ENCODE measurements at places on chromosomes 6 and 20.

GRCh38 chr6:162615016-162615705, 112.4 kb downstream of the PRKN start:
- DNase-seq = no peak

DNA sequence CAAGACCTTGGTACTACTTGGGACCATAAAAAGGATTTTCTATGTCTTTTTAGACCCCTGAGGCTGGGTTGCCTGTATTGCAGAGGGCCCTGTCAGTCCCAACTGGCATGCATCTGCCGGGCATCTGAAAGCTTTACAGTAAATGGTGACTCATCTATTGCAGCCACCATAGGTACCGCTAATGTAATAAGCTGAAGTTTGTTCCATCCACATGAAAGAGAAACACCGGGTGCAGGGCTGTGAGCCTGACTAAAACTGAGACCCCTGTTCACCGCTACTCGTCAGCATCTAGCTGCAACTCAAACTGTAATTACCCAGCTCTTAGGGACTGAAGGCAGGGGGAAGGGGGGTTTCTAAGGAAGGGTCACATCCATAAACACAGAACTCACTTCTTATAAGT, 49.5 kb downstream of the TRERF1 start:
- DNase-seq = peak; percentile 19

- peak; percentile 95 for DNase-seq
Measured at GRCh38 chr6:82017288-82017687, 230.3 kb downstream of the IBTK start.

DNA sequence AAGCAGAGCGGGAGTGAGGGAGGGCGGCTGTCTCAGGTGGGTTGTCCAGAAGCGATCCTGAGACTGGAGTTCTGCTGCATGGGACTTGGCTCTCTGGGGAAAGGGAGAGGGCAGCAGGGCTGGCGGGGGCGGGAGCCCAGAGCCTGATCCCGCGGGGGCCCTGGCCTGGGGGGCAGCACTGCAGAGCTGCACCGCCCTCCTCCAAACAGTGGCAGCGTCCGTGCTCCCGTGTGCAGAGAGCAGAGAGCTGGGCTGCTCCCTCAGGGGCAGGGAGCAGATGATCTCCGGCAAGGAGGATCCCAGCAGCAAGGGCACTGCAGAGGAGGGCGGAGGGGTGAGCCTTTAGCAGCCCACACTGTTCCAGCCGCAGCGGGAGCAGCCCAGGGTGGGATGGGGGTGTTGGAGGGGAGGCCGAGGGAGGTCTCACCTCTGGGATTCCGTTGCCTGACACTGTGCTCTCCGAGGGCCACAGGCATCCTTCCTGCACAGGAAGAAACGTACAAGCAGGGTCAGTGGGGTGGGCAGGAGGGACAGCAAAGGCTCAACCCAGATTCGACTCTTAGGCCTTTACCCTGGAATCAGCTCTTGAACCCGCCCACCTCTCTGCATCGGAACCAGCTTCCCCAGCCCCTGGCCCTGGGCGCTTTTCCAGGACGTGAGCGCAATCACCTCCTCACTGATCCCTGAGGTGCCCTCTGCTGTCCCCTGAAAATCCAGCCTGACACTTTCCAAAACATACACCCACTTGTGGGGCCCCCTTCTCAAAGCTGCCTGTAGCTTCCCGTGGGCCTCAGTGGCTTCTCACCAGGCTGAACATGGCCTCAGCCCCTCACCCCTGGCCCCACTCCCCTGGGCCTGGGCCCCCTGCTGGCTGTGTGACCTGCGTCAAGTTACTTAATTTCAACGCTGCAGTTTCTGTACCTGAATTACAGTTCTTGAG, 32.6 kb upstream of the ZBP1 start:
- DNase-seq = no peak

- DNase-seq = no peak
Measured at GRCh38 chr6:25899123-25899522, 25.1 kb upstream of the SLC17A3 start.

DNA sequence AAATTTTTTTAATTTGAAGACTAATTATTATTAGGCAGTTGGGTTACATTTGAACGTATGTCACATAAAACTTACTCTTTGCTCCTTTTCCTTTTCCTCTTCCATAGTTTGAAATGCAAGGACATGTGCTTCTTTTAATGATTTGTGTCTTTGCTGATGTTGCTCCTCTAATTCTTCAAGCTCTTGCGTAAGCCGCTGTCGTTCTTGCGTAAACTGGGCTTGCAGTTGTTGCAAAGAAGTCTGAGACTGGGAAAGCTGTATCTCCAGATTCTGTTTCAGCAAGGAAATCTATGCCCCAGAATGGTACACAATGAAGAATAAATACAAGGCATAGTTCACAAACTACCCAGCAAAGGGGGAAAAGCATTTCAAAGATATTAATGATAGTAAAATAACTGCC, 45.1 kb upstream of the MCM9 start:
- DNase-seq = peak; percentile 1

DNA sequence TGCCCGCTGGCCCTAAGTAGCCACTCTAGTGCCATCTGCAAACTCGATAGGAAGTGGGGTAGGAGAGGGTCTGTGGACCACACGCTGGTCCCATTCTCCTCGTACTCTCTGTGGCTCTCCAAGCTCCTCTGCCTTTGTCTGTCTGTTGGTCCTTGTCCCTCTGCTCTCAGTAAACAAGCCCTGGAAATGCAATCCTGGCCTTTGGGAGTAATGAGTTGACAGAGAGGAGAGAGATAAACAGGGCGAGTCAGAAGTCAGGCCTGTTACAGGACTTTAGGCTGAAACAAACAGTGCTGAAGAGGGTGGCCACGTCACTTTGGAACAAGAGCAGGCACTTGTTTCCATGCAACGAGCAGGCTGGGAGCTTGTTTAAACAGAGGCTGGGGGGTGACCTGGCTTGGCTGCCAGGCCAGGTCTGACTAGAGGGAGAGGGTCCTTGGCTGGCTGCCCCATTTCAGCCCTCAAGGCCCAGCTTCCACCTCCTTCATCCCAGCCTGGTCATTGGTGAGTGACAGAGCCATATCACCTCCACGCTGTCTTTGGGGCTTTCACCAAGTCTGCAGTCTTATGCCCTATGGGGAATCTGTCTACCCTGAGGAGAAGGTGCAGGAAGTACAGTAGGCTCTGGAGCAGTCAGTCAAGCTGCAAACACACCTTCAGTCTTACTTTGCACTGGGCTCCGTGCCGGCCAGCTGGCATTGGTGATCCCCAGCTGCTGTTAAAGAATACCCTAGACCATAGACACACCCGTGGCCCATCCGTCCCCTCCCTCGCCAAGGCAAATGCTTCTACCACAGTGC, 22.6 kb downstream of the FOXP4 start:
- no peak for DNase-seq

GRCh38 chr6:127195833-127196232, 70.8 kb upstream of the RNF146 start:
- DNase-seq = no peak

- no peak for DNase-seq
Measured at GRCh38 chr20:10910535-10911178, 236.9 kb upstream of the JAG1 start.

- no peak for DNase-seq
Measured at GRCh38 chr6:132499757-132500156, 13.2 kb downstream of the STX7 start.

- no peak for DNase-seq
Measured at GRCh38 chr20:43923322-43923721, 8.7 kb downstream of the TOX2 start.

DNA sequence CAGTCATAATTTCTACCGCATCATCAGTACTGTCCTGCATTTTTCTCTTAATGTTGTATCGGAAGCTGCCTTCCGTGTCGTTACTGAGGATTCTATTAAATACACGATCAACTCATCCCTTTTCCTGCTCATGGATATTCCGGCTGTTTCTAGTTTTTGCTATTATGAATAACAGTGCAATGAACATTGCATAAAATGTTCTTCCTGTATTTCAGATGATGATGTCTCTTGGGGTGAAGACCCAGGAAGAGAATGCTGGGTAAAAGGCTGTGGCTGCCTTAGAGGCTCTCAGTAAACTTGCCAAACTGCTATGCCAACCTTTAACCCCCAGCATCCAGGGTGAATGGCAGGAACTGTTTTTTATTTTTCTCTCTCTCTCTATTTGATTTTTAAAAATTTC, 24.1 kb upstream of the EPB41L1 start:
- no peak for DNase-seq

DNA sequence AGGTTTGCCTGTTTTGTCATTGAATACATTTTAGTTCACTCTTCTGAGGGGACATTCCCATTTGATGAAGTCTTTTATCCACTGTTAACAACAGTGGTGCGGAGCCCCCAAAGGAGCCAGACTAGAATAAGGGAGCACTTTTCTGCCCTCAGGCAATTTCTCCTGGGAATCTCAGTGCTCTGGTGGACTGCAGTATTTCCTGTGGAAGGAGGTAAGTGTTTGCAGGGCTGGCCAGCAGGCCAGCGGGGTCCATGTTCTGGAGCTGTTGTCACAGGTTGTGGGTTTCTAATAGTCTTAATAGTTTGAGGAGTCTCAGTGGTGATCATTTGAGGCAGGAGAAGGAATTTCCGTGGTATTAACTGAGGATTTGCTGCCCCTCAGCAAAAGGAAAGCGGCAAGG, 83.5 kb downstream of the ASXL1 start:
- no peak for DNase-seq

GRCh38 chr6:13120483-13121482, 207.6 kb downstream of the TBC1D7 start:
- no peak for DNase-seq

DNA sequence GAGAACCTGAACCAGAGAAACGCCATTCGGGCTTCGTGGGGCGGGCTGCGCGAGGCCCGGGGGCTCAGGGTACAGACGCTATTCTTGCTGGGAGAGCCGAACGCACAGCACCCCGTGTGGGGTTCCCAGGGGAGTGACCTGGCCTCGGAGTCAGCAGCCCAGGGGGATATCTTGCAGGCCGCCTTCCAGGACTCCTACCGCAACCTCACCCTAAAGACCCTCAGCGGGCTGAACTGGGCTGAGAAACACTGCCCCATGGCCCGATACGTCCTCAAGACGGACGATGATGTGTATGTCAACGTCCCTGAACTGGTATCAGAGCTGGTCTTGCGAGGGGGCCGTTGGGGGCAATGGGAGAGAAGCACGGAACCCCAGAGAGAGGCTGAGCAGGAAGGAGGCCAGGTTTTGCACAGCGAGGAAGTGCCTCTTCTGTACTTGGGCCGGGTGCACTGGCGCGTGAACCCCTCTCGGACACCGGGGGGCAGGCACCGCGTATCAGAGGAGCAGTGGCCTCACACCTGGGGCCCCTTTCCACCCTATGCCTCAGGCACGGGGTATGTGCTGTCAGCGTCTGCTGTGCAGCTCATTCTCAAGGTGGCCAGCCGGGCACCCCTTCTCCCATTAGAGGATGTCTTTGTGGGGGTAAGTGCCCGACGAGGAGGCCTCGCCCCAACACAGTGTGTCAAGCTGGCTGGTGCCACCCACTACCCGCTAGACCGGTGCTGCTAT, 904 bp downstream of the B3GALT4 start:
- DNase-seq = no peak

- no peak for DNase-seq
Measured at GRCh38 chr20:2867081-2867864, 6.0 kb upstream of the PTPRA start.

DNA sequence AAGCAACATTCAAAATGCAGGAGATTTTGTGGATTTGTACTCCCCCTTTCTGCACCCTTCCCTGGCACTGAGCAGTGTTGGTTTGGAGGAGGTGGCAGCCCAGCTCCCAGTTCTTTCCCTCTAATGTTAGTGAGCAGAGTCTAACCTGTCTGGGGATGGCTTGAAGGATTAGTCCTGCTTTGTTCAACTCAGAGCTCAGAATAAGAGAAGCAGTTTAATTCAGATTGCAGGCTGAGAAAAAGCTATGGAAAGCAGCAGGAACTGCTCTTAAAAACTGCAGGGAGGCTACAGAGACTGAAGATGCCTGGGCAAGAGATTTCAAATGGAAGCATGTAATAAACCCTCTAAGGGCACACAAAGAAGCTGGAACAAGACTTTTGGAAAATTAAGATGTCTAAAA, 223.4 kb upstream of the GGTLC1 start:
- DNase-seq = no peak

GRCh38 chr6:41337709-41338108, 2.3 kb downstream of the NCR2 start:
- no peak for DNase-seq

DNA sequence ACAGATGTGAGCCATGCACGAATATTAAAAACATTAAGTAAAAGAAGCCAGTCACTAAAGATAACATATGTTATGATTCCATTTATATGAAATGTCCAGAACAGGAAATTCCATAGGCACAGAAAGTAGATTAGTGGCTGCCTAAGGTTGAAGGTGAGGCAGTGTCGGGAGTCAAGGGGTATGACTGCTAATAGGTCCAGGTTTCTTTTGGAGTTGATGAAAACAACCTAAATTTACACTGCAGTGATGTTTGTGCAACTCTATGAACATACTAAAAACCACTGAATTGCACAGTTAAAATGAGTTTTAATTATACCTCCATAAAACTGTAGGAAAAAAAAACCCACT, 14.4 kb downstream of the SRPK1 start:
- DNase-seq = no peak

DNA sequence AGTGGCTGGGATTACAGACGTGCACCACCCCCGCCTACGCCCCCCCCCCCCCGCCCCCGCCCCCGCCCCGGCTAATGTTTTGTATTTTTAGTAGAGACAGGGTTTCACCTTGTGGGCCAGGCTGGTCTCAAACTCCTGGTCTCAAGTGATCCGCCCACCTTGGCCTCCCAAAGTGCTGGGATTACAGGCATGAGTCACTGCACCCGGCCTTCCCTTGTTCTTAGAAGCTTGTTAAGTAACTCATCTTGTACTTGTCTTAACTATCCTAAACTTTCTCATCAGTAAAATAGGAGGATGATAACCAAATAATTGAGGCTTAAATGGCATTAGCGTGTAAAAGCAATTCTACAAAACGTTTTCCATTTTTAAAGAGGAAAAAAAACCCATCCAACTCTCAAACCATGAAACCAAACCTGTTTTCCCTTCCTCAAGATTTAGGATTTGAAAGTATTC, 4.2 kb downstream of the CDYL start:
- DNase-seq = peak; percentile 48

GRCh38 chr20:54361475-54361874, 113.9 kb upstream of the DOK5 start:
- DNase-seq = no peak

DNA sequence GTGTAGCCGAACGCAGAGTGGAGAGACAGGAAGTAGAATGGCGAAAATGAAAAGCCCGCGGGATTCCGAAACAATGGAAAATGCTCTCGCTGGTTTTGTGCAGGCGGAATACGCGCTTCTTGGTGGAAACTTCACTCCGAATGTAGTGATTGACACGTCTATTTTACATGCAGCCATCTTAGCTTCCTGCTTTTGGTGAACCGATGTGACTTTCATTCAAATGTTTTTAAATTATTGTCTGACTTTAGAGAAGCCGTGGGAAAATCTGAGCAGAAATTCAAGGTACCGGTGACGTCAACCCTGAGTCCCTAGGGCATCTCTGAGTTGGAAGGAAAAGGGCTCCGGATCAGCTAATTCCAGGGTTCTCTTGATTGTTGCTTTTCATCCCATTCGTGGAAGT, 11.4 kb downstream of the GPX5 start:
- no peak for DNase-seq

Data from mammary epithelial cell (primary cell).